A549 treated with ZK216348 at 1 μM for 4 hours (cell line): ENCODE measurements at places on chromosomes 5 and 9. TPM values are rescaled to one million over a fixed set of nuclear protein-coding genes. Genes with fewer than 3 reads are reported as not detected.

ANKRD31 gene
- total RNA-seq: 0.05 to 0.08 TPM (median 0.06 TPM) in 5 replicates

ASPN gene
- total RNA-seq: not detected in 5 replicates

NUDT12 gene
- 0.94 to 2.7 TPM (median 1.5 TPM) in 5 replicates for total RNA-seq

UNC13B gene
- 8.5 to 10.9 TPM (median 10.2 TPM) in 5 replicates for total RNA-seq

BTNL8 gene
- total RNA-seq: not detected in 5 replicates

SPARC gene
- 13.5 to 27.1 TPM (median 21.9 TPM) in 5 replicates for total RNA-seq

PLEKHG4B gene
- 0.50 to 1.7 TPM (median 1.0 TPM) in 5 replicates for total RNA-seq

SMIM32 gene
- not detected in 5 replicates for total RNA-seq

FAM151B gene
- total RNA-seq: 1.2 to 2.3 TPM (median 1.9 TPM) in 5 replicates

KIF3A gene
- 8.1 to 16.4 TPM (median 9.7 TPM) in 5 replicates for total RNA-seq

SLC2A8 gene
- total RNA-seq: 8.5 to 16.9 TPM (median 13.8 TPM) in 5 replicates

VLDLR gene
- total RNA-seq: 16.1 to 21.1 TPM (median 20.4 TPM) in 5 replicates

TRPM3 gene
- total RNA-seq: not detected in 5 replicates

CERCAM gene
- 30.7 to 46.8 TPM (median 37.4 TPM) in 5 replicates for total RNA-seq

TNC gene
- total RNA-seq: 0.59 to 2.3 TPM (median 1.0 TPM) in 5 replicates

SHC3 gene
- total RNA-seq: 0.36 to 0.58 TPM (median 0.47 TPM) in 5 replicates

PCDHGA11 gene
- total RNA-seq: 0.05 to 0.07 TPM in 2 of 5 replicates, not detected in the others

DMRTA1 gene
- 0.63 to 0.88 TPM (median 0.79 TPM) in 5 replicates for total RNA-seq
